ENCODE measurements at places on chromosomes 12 and 14.
A peak's percentile ranks its signal among the peaks of the same experiment; 100 is the strongest.

DNA sequence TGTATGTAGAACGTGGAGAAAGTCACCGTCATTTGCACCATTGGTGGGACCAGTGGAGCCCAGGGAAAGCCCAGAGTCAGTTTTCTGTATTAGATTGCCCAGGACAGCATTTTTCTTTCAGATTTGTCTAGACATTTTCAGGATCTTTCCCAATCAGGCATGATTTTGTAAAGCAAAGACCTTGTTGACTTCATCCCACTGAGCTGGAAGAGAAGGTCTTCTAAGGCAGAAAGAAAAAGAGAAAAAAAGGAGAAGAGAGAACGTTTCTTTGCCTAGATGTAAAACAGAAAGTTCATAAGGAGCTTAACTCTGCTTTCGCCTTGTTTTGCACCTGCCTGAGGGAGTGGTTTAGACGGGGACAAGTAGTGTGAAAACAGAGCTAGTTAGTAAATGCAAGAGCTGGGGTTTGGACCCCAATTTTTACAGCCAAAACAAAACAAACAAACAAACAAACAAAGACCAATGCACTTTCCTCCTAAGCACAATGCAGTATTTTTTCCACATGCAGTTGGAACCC is 273.1 kb downstream of the ZFP36L1 start:
- DNase-seq, result no peak
- no peak overlapping the region for H3K4me3 ChIP-seq
- no peaks in the 10 kb centered on the region for H3K27me3 ChIP-seq
- H3K36me3 ChIP-seq, result no peaks in the 10 kb centered on the region
- peaks cover 30% of the 10 kb centered on the region for H3K4me1 ChIP-seq
- peak overlapping the region; percentile 95 for H3K27ac ChIP-seq

- no peak overlapping the region for H3K4me3 ChIP-seq
- no peak for DNase-seq
- no peaks in the 10 kb centered on the region for H3K36me3 ChIP-seq
- peaks cover 20% of the 10 kb centered on the region for H3K4me1 ChIP-seq
- no peaks in the 10 kb centered on the region for H3K27me3 ChIP-seq
- peak overlapping the region; percentile 90 for H3K27ac ChIP-seq
Measured at GRCh38 chr12:59973515-59973914, 377.7 kb downstream of the SLC16A7 start.

- DNase-seq, result peak; percentile 38
- no peaks in the 10 kb centered on the region for H3K36me3 ChIP-seq
Measured at GRCh38 chr12:48988030-48988649, 10.0 kb downstream of the WNT1 start.

GRCh38 chr12:102394200-102394599 is 86.2 kb downstream of the IGF1 start:
- H3K4me1 ChIP-seq, result no peaks in the 10 kb centered on the region
- H3K4me3 ChIP-seq, result no peak overlapping the region
- no peaks in the 10 kb centered on the region for H3K27me3 ChIP-seq
- no peak for DNase-seq
- H3K36me3 ChIP-seq, result no peaks in the 10 kb centered on the region

DNA sequence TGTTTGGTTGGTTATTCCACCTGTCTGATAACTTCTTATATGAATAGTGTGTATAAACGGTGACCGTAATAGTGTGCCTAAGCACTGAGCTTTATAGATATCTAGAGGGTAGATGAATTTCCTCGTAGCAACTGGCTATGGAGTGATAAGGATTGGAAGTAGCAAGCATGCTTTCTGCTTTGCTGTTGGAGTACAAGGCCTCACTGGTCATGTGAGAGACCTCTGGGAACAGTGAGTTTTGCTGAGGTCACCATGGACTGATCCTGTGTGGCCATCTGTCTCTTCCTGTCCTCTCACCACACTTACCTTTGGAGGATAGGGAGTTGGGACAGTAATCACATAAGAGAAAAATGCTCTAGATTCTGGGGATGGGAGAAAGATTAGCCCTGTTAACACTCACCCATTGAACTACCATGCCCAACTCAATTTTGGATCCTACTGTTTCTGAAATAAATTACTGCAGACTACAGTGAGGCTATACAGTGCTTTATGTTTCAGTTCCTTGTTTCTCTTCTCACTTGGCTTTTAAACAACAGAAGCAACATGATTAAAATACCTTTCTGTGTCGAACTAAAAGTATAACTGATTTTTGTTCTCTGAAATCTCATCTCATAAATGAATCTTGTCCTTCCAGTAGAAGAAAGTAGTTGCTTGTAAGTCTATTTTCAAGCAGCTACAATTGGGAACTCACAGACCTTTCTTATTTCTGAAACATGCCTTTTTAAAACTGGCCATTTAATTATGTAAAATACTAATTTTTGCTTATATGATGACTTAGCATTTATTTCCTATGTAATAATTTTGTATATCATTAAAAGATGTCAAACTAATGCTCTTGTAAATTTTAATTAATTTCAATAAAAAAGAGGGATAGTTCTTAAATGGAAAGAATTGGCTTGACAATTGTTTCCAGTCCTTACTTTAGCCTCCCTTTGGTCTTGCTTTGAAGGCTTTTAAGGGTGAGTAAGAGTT is 8.3 kb downstream of the TMX1 start:
- DNase-seq, result no peak
- no peaks in the 10 kb centered on the region for H3K27me3 ChIP-seq
- H3K36me3 ChIP-seq, result peaks cover 92% of the 10 kb centered on the region
- H3K4me1 ChIP-seq, result peaks cover 9% of the 10 kb centered on the region

DNA sequence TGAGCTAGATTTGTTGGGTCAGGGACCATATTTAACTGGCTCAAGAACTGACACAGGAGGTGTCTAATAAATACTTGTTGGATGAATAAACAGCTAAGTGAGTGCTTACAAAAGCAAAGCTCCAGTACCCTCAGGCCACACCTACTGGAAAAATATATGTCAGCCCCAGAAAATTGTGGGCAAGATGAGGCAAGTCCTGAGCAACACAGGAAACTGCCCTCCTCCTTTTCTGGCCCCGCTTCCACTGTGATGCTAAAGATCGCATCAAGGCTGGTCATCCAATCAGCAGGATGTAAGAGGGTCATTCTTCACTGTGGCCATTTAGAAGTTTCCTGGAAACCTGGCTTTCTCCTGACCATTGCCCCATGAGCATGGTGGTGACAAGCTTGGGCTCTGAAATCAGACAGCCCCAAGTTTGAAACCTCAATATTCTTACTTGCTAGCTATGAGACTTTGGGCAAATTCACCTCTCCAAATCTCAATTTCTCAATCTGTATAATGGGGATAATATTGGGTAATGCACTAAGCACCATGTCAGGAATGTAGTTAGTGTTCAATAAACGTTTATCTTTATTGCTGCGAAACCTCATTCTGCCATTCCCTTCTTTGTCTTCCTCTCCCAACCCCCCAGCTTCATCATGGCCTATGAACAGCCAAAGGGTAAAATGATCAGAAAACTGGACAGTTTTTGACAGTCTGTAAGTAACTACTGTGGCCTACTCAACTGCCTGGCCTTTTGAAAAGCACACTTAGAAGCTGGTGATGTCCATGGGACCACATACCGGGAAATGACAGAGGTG is 139.3 kb upstream of the PZP start:
- peak overlapping the region; percentile 41 for H3K27ac ChIP-seq
- no peak overlapping the region for H3K4me3 ChIP-seq
- H3K27me3 ChIP-seq, result no peaks in the 10 kb centered on the region
- no peaks in the 10 kb centered on the region for H3K36me3 ChIP-seq
- H3K4me1 ChIP-seq, result peaks cover 10% of the 10 kb centered on the region

DNA sequence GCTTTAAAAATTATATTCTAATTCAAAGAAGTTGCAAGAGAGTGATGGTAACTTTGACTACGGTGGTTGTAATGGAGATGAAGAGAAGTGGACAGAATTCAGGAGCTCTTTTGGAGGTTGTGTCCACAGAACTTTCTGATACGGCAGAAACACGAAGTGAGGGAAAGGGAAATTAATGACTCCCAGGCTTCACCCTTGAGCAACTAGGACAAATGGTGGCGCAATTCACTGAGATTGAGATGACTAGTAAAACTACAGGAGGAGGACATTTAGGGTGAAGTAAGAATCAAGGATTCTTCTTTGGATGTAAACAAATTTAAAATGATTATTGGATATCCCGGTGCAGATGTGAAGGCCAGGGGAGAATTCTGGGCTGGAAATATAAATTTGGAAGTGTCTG is 212.6 kb downstream of the PTPRO start:
- DNase-seq, result no peak
- H3K4me3 ChIP-seq, result no peak overlapping the region

DNA sequence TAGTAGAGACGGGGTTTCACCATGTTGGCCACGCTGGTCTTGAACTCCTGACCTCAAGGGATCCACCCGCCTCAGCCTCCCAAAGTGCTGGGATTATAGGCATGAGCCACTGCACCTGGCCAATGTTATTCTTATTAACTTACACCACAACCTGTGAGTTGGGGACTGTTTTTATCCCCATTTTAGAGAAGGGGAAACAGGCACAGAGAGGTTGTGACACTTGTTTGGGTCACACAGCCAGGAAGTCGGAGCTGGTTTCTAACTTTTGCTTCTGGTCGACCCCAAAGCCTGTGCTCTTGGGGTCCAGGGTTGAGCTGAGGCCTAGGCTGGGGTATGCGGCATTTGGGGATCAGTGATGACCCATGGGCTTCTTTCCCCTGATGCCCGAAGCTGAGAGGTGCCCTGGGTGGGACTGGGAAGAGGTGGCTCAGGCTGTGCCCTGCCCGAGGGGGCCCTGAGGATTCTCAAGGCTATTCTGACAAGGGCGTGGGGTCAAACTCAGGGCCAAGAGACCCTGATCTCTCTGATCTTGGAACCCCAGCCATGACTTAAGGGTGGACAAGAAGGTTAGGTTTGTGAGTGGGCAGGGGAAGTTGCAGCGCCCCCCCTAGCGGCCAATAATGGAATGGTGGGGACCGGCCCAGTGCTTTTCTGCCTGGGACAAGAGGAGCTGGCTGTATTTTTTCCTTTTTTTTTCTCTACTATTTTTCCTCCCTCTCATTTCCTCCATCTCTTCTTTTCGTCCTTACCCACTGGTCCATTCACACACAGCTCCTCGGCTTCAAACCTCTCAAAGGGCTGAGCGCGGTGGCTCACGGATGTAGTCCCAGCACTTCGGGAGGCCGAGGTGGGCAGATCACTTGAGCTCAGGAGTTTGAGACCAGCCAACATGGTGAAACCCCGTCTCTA is 3.0 kb downstream of the SDSL start:
- DNase-seq, result no peak
- no peak overlapping the region for H3K27ac ChIP-seq
- H3K4me1 ChIP-seq, result no peaks in the 10 kb centered on the region
